ENCODE measurements at places on chromosomes 3 and 15. TPM values are rescaled to one million over a fixed set of nuclear protein-coding genes. Genes with fewer than 3 reads are reported as not detected.

DZIP1L gene
- 12.1 TPM for total RNA-seq

GRCh38 chr15:78837543-78837942, 26.3 kb upstream of the ADAMTS7 start:
- no peak for DNase-seq
- H3K4me3 ChIP-seq: no peak overlapping the region
- no peaks in the 10 kb centered on the region for H3K4me1 ChIP-seq
- H3K27ac ChIP-seq: no peak overlapping the region

GRCh38 chr15:69032703-69033373, 18.3 kb downstream of the NOX5 start:
- no peak overlapping the region for H3K27ac ChIP-seq
- H3K4me3 ChIP-seq: no peak overlapping the region
- H3K27me3 ChIP-seq: no peaks in the 10 kb centered on the region
- H3K36me3 ChIP-seq: no peaks in the 10 kb centered on the region

GRCh38 chr3:39090922-39091321, 16.5 kb downstream of the GORASP1 start:
- peak; percentile 31 for DNase-seq
- H3K36me3 ChIP-seq: peaks cover 99% of the 10 kb centered on the region
- H3K27ac ChIP-seq: no peak overlapping the region
- H3K4me1 ChIP-seq: peaks cover 3% of the 10 kb centered on the region
- H3K27me3 ChIP-seq: no peaks in the 10 kb centered on the region

STRIT1 gene
- total RNA-seq: not detected
